ENCODE measurements at places on chromosomes 1 and 21.

DNA sequence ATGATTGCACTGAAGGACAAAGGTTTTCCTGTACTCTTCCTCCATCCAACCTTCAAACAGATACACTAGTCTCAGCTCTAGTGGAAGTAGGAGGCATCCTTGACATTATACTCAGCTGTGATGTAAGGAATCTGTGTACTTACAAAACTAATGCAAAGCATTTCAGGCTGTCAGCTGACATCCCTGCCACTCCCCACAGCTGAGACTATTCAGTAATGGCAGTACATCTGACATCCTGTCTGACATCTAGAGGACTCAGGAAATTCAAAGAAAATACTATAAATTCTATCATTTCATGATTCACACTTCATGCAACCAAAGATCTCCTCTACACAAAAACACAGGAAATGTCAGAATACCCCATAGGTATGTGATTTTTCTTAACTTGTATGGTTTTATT lies 325.8 kb downstream of the SMYD3 start:
- no peak for DNase-seq

DNA sequence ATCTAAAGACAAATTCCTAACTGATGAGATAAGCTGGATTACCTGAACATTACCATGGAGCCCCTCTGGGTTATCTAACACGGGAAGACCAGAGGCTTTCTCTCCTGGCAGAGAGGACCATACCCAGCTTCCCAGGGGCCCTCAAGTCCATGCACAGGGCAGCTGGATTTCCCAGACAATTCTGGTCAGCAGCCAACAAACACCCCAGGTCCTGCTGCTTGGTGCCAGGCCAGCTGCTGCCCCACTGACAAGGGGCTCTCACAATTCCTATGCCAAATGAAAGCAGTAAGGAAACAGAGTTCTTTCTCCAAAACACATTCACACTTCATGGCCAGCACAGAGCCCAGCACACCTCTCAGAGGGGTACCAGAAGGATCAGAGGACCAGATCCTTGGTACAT lies 114.2 kb downstream of the HLCS start:
- DNase-seq: no peak

DNA sequence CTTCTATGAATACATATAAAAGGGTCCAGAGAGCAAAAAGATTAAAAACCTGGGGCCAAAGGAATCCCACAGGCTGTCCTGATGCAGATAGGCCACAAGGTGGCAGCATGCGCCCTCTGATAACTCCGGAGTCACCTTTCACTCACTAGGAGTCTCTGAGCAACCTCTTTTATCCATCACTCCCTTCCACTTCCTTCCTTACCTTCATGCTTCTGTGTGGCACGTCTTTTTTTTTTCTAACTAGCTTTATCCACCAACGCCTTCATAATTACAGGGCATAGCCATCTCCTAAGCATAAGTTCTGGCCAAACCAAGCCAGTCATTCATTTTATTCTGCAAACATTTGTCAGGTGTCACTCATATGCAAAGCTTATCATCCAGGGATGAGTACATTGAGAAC lies 3.9 kb upstream of the PGLYRP4 start:
- DNase-seq: peak; percentile 64

DNA sequence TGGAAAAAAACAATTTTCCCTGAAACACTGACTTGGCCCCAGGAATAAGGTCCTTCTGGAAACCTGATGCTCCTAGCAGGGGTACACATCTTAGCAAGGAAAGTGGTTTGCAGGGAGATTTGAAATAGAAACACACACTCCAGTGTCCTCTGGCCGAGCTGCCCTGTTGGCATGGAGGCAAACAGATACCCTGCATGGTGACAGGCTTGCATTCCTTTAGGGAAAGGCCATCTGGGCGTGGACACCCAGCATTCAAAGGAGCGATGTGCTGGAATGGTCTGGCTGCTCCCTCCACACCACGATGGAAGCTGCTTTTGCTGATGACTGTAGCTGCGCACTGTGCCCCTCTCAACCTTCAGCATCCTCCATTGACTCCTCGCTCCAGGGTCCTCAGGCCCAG lies 41.5 kb upstream of the BCAR3 start:
- DNase-seq: no peak

DNA sequence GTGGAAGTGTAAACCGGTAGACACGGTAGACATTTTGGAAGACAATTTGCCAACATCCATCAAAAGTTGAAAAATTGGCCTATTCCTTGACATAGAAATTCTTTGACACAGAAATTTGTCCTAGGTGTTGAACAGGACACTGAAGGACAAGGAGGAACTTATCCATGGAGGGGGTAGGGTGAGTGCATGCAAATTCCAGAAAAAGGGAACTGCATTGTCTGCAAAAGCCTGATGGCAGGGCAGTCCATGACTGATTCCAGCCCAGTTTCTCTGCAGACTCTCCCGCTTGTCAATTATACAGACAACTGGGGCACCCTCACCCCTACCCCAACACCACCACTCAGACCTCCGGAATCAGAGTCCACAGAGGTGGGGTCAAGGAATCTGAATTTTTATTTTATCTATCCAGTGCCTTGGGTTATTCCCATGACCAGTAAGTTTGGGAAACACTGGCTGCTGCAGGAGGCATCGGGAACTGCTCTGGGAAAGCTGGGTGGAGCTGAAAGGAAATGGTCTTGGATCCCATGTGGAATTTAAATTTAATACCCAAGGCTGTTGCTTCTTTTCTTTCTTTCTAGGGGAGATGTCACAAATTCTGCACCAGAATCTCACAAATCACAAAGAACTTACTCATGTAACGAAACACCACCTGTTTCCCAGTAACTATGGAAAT lies 103.3 kb upstream of the SLC45A1 start:
- no peak for DNase-seq

- DNase-seq: no peak
Observed at GRCh38 chr1:61626816-61627215, 98.1 kb downstream of the TM2D1 start.

- no peak for DNase-seq
Observed at GRCh38 chr1:229230893-229231753, 39.8 kb upstream of the RAB4A start.

GRCh38 chr1:99600782-99601181 lies 45.1 kb upstream of the PALMD start:
- DNase-seq: no peak

DNA sequence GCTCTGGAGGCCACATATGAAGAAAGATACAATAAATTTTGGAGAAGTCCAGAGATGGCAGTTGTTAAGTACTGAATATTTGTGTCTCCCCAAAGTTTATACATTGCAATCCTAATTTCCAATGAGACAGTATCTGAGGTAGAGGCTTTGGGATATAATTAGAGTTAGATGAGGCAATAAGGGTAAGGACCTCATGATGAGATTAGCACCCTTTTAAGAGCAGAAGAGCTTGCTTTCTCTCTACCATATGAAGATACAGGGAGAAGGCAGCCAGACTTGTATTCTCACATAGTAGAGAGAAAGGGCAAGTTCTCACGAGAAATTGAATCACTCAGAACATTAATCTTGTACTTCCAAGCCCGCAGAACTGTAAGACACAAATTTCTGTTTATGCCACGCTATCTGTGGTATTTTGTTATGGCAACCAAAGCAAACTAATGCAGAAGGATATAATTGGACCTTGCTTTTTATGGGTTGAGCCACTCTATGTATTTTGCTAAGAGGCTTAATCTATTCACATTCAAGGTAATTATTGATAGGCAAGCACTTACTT lies 430.1 kb downstream of the KCNT2 start:
- DNase-seq: no peak

DNA sequence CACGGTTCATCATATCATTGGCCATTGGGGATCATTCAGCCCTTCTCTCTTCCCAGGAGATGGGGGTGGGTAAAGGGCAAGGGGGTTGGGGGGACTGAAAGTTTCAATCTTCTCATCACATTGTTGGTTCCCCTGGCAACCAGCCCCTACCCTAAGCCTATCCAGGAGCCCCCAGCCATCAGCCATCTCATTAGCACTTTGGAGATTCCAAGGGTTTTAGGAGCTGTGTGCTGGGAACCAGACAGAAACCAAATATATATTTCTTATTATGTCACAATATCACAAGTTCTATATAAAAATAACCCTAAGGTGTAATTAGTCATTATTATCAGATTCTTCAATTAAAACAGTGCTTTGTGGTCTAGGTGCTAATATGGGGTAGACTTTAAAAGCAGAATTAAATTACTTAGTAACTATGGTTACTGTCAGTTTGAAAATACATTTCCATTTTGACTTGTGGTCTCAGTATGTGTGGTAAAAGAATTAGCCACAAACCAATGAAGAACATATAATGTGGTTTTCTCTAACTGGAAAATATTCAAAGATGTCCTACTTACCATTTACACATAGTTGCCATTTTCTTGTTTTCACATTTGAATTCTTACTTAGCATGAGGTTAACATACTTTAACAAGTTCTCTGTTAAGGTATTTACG lies 28.1 kb downstream of the IL23R start:
- no peak for DNase-seq

DNA sequence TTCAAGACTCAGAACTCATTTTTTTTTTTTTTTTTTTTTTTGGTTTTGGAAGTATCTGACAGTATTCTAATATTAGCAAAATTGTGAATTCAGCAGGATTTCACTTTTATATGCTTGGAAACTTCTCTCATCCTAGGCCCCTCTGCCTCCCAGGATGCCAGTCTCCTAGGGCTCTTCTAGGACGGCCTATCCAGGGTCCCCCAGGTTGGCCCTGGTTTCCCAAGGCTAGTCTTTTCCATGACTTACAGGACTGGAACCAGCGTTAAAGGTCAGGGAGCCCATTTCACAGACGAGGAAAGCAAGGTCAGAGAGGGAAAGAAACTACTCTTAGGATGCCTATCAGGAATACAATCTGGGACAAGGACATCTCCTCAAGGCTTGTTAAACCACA lies 412.5 kb downstream of the PTPRU start:
- no peak for DNase-seq
